ENCODE measurements at places on chromosomes 3 and 15.
A peak's percentile ranks its signal among the peaks of the same experiment; 100 is the strongest.

GRCh38 chr15:29822100-29822683 lies at the start of gene TJP1:
TJP1 (minus strand) TSS chr15:29822468; CDS start chr15:29822028, 440 bp downstream.
- DNase-seq: no peak

DNA sequence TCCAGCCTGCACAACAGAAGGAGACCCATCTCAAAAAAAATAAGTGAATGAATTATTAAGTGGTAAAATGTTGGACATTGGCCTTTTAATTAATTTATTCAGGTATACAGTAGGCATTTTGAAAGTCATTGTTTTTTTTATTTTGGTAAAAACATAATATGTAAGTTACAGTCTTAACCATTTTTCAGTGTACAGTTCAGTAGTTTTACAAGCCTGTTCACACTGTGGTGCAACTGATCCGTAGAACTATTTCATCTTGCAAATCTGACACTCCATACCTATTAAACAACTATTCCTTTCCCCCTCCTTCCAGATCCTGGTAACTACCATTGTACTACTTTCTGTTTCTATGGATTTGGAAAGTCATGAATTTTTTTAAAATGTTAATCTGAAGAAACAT lies 36.1 kb upstream of the APH1B start:
- no peak for DNase-seq

- DNase-seq: no peak
Measured at GRCh38 chr3:32359766-32360492, 31.7 kb upstream of the CMTM7 start.

DNA sequence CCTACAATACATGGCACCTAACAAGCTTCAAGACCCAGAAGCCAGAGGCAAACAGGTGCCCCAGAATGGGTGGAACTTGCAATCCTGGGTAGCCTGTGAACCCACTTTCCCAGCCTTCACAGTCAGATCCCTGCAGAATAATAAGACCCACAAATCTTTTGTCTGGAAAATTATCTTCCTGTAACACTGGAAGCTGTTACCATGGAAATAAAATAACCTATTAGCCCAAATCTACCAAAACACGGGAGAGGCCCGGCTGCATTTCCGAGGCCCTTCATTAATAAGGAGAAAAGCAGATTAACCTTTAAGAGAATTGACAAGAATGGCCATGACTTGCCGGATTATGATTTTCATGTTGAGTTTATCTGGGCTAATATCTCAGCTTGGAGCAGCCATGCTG lies 256.1 kb upstream of the PROK2 start:
- no peak for DNase-seq

GRCh38 chr3:128198313-128198712 lies 45.0 kb downstream of the EEFSEC start:
- DNase-seq: no peak

DNA sequence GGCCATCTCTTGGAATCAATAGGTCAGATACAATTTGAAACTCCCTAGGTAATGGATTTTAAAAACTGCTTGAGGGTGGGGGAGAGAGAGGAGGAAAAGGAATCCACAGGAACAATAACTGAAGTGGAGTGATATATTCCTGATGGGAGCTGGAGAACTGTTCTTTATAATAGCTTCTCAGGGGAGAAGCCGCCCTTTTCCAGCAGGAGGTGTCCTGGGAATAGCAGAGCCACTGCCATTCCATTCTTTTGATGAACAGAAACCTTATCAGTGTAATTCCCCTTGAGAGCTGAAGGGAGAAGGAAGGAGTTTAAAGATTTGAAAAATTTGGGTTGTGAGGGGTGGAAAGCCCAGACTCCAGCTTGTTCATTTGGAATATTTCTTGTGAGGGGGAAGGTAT lies 504.9 kb upstream of the DPH6 start:
- DNase-seq: no peak

- no peak for DNase-seq
Measured at GRCh38 chr3:108328821-108329486, 32.6 kb downstream of the HHLA2 start.

- no peak for DNase-seq
Measured at GRCh38 chr3:52693071-52693470, 7.2 kb downstream of the GNL3 start.

DNA sequence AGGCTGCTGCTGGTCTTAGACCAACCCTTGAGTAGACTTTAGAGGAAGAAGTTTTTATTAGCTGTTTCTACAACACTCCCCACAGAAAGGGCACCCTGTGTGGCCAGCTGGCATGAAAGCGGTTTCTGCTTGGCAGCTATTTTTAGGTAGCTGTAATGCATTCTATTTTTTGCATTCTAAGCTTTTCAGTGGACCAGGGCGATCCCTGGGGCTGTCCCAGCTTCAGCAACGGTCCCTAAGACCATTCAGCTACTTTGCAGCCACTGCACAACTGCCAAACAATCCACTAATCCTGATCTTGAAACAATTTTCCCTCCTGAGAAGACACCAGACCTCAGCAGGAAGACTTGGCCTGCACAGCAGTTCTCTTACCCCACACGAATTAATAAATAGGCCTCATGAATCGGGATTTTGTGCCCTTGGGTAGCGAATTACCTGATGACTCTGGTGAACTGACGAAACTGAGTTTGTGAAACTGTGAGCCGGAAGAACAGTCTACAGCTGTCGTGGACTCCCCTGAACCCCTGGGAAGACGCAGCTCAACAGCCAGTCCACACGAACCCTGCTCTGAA lies 14.6 kb upstream of the TFRC start:
- no peak for DNase-seq

DNA sequence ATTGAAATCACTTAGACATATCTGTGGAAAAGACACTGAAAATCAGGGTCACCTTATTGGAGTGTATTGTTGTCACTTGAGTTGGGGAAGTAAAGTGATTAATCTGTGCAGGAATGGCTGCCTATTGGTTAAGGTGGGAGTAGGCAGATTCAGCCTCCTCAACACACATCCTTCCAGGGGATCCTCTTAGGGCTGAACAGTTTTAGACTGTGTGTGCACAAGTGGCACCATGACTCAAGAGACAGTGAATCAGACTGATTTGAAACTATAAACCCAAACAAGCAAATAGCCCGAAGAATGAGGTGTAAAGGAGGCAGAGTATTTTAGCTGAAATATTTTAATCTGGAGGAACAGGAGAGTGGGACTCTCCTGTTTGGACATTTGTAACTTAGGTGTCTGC lies 4.9 kb downstream of the ABHD17C start:
- no peak for DNase-seq

DNA sequence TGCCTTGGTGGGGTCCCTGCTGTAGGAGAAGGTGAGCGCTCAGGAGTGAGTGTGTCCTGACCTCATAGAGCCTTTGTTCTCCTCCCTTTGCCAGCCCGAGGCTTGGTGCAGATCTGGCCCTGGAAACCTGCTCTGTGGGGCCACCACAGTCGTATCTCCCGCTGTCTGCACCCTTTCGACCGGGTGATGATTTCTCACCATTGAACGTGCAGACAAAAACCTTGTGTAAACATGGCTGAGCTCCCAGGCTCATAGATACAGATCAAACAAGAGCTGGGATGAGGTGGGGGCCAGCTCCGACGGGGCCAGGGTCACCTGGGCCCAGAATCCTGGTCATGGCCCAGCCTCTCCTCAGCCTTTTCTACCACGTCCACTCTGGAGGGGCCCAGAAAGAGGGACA lies 34.6 kb upstream of the ESYT3 start:
- DNase-seq: no peak

GRCh38 chr3:141334627-141335250 lies 33.6 kb upstream of the ZBTB38 start:
- DNase-seq: no peak

GRCh38 chr3:25173606-25174005 lies 254.5 kb upstream of the RARB start:
- no peak for DNase-seq

- peak; percentile 21 for DNase-seq
Measured at GRCh38 chr3:107431246-107432012, 54.2 kb downstream of the CCDC54 start.

GRCh38 chr3:134918441-134918840 lies 123.4 kb downstream of the EPHB1 start:
- DNase-seq: no peak

DNA sequence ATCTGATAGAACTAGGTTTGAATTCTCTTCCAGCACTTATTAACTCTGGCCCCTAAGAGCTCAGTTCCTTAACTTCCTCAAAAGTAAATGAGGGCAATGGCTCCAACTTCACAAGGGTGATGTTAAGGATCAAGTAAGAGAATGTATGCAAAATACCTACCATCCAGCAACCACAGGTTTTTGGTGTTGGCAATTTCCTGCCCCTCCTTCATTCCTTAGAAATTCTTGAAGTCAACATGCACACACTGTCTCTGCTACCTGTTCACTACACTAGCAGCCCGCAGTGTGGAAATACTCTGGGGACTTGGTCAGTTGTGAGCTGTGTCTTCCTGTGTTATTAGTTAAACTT lies 5.0 kb downstream of the ZBED2 start:
- DNase-seq: no peak

- no peak for DNase-seq
Measured at GRCh38 chr3:194203482-194204041, 67.6 kb downstream of the HES1 start.

DNA sequence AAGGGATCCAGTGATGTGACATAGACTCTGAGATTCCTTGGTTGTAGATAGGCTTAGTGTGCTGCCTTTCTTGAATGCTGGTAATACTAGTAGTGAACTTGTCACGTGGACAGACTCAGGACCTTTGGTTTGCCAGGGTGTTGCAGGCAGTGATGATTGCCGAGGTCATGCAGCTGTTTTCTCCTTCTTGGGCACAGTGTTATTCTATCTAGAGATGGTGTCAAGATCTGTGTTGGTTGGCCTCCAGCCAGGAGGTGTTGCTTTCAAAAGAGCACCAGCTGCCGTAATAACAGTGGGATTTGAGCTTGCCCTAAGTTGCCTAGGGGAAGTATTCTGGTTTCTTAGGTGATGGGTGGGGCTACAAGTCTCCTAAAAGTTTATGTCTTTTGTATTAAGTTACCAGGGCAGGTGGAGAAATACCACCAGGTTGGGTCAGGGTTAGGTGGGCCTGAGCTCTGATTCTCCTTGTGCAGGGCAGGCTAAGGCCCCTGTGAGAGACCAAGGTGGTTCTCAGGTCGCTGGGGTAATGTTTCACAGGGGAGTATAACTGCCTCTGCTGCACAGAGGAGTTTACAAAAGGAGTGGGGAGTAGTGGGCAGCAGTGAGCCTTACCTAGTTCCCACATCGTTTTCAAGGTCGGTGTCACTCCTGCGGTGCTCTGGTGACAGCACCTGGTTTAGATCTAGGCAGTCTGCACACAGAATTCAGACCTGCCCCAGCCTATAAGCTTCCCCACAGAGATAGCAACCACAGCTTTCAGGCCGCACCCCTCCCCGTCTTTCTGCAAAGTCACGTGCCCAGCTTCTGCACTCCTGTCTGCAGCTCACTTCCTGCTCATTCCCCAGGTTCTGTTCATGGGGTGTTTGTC lies 350.3 kb downstream of the DOCK3 start:
- peak; percentile 65 for DNase-seq

- DNase-seq: no peak
Measured at GRCh38 chr3:52120556-52121463, 33.4 kb downstream of the POC1A start.

DNA sequence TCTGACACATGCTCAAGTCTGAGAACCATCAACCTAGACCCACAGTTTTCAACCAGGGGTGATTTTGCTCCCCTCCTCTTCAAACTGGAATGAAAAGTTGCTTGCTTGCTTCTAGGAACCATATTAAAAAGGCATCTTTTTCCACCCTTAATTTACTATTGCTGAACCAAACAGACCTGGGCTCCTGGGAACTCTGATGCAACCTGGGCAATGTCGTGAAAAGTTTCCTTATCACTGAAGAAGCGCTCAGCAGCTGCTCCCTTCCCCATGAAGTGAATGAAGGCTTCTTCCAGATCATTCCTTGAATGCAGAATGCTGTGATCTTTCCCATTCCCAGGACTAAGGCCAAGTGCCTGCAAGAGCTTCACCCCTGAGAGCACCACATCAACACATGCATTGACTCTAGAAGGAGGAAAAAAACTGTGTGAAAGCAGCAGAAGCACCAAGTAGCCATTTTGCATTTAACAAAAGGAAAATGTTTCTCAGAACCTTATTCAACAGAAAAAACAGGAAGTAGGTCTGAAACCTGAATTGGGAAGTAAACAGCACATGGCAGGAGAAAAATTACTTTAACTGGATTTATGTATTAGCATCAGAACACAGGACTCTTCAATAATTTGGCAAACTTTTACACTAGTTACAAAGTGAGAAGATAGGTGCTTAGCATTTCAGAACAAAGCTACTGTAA lies 8.7 kb downstream of the ADPGK start:
- no peak for DNase-seq

GRCh38 chr15:66603301-66604179 lies 37.7 kb upstream of the LCTL start:
- peak; percentile 54 for DNase-seq

DNA sequence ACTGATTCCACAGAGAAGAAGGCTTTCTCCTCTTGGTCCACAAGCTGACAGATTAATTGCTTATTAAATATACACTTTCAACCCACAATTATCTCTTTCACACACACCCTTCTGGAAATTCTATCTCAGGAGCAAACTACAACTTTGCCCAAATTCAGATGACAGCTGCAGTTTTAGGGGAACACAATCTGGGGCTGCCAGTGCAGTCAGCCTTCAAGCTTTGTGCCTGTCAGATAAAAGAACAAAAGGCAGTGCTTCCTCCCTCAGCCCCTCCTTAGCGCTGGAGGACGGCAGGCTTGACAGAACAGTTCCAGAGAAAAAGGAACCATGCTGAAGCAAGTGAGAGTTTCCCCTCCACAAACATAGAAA lies 99.6 kb downstream of the TMCC1 start:
- DNase-seq: no peak

DNA sequence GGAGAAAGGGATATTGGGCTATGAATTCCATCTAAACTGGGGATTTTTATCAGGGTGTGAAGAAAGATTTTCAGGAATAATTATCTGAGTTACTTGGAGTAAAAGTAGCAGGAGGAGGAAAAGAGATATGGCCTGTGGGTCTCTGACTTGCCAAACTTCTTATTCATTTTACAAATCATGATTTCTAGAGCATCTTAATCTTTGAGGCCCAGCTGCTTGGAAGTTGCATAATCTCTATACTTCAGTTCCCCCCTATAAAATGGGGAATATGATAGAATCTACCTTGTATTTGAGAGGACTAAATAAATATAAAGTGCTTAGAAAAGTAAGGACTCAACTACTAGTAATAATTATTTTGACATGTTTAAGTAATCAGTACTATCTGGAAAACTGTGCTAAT lies 11.0 kb upstream of the GABPB1 start:
- DNase-seq: no peak

DNA sequence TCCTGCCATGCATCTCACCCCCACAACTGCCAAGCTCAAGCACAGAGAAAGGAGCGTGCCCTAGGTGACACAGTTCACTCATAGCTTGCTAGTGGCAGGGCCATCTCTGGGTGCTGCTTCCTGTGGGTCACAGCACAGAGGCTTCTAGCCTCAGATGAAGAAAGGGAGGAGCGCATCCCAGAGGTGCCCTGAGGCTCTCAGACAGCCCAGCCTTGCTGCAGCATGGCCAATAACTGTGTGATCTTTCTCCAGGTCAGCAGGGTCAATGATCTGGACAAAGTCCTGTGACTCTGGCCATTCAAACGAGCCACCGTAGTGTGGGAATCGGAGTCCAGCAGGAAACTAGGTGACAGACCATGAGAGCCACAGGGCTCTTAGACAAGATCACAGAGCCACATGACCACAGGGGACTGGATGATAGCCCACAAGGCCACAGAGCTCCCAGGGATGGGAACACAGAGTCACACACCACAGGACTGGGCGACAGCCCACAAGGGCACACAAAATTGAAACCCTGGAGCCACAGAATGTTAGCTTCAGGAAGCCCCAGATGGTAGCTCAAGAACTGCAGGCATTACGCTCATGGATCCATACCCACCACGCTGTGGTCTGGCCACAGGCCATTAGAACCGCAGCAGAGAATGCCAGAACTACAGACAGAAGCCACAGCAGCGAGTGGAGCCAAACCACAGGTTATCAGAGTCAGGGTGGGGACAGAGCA lies 25.9 kb upstream of the GRIP2 start:
- no peak for DNase-seq
